ENCODE measurements at places on chromosomes 2 and 18.

GRCh38 chr2:156356014-156356754 is 23.7 kb upstream of the NR4A2 start:
- DNase-seq = no peak

GRCh38 chr18:12960853-12961397 is 13.1 kb downstream of the SEH1L start:
- DNase-seq = no peak

DNA sequence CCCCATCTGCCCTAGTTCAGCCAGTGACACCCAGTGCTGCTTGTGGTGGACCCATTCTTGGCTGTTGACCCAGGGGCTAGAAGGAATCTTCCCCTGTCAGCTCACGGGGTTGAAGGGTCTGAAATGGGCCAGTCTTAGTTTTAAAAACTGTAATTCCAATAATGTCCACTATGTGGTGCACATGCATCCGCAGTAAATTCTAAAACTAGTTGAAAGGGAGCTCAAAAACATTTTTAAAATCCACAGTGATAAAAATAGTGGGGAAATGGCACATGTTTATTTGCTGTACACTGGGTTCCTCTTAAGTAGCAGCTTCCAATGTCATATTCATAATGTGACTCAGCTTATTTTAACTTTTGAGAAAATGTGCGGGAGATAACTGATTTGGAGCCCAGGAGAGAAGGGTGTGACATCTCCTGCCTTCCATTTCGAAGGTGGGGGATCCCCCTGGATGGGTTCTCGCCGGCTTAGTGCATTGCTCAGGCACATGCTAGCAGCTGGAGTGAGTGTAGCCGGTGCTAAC is 32.8 kb downstream of the GRHL1 start:
- DNase-seq = no peak

DNA sequence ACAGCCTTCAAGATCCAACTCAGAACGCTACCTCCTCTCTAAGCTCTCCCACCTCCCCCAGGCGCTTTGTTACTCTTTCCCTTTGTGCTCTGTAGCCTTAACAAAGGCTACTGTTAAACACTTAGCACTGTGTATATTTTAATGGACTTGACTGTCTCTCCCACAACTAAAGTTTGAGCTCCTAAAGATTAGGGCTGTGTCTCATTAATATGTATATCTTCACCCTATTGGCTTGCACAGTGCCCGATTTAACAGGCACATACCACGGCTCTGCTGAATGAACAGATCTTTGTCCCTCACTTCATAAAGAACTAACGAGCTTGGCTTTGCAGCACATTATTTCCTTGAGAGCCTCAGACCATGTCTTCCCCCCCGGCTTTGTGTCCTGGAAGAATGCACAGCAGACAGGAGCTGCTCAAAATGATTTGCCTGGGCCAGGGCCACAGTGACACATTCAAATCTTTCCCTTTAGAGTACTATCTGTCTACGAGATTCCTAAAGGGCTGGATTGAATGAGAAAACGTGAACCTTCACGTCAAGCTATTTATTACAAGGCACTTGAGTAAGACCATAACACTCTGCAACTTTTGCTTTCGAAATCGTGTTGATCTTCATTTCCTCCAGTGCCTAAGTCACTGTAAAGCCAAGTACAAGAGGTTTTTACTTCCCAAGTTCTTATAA is 22.1 kb downstream of the ABHD3 start:
- DNase-seq = no peak

- DNase-seq = no peak
Observed at GRCh38 chr2:170411660-170412059, 233.7 kb downstream of the MYO3B start.

DNA sequence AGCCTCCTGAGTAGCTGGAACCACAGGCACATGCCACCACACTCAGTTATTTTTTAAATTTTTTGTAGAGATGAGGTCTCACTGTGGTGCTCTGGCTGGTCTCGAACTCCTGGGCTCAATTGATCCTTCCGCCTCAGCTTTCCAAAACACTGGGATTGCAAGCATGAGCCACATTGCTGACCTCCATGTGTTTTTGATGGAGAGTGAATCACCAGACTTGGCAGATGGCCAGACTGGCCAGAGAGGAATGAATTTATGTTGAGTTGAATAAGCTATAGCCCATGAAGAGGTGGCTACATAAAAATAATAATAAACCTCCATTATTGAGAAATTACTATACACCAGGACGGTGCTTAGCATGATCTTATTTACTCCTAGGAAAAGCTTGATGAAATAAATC is 91.5 kb downstream of the MREG start:
- DNase-seq = no peak

- DNase-seq = no peak
Observed at GRCh38 chr2:107747964-107748583, 78.6 kb upstream of the RGPD4 start.

DNA sequence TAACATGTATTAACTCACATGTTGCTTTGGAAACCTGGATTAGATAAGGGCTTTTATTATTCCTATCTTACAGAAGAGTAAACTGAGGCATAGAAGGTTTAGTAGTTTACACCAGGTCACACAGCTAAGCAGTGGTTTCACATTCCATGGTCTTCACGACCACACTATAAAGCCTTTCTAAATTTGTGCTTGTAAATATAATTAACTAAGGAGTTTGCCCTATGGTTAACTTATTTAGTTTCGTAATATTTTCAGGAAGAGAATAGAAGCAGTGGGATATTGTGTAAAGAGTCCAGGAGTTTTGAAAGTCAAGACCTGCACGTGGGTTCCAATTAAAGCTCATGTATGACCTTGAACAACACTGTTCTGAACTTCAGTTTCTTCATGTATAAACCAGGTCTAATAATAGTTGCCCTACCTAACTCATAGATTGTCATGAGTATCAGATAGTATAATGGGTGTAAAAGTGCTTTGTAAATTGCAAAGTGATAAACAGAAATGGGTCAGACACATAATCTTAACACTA is 19.5 kb upstream of the SOS1 start:
- DNase-seq = no peak

DNA sequence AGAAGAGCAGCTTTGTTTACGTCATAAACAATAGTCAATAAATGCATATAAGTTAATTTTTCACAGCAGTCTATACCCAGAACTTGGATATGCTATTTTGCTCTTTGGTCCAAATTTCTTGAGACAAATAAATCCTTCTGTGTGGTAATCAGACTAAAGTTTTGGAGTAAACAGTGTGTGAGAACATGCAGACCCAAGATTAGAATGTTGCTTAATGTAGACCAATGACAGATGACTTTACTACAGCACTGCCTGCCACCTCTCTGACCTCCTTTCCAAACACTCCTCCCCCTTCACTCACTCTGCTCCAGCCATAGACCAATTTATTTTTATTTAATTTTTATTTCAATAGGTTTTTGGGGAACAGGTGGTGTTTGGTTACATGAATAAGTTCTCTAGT is 115.3 kb upstream of the TANK start:
- DNase-seq = no peak

GRCh38 chr2:143675021-143675420 is 545.8 kb downstream of the ARHGAP15 start:
- DNase-seq = no peak

DNA sequence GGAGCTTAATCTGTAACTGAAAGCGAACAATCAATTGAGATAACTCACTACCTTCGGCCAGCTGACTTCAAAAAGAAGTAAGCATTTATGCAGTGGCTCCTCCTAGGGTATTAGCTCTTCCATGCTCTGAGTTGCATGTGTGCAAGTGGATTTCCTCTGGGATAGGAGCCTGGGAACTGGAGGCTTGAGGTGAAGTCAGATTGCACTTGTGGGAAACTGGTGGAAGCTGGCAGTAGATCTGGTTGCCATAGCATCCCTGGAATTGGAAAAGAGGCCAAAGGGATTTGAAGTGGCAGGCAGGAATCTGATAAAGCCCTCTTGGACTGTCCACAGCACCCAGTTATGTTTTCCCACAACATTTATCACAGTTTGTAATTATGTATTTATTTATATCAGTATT is 50.6 kb upstream of the FMNL2 start:
- no peak for DNase-seq

DNA sequence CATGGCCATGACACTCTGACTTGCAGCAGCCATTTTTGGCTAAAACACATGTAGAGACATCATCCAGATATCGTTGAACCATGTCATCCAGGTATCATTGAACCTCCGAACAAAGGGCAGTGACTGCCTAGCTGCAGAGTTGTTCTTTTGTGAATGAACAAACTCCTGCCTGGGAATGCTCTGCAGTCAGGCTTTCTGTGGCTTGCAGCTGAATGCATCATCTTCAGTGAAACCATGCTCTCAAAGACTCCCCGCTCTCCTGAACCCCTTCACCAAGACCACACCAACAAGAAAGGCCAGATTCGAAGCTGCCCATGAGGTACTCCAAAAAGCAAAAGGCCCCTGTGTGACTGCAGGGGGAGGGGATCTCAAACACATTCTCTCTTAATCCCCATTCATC is 118.8 kb downstream of the ACTR3 start:
- no peak for DNase-seq

DNA sequence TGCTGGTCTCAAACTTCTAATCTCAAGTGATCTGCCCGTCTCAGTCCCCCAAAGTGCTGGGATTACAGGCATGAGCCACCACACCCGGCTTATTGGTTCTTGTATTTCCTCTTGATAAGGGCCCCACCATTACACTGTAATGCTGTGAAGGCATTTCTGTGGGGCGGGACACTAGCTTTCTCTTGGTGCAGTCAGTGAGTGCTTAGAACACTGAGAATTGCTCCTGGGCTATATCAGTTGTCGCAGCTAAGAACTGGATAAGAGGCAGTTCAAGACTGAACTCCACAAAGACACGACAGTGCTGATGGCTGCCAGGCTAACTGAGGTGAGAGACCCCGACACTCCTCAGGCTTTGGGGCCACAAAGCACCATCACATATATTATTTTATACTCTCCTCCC is 2.1 kb downstream of the KHK start:
- no peak for DNase-seq

DNA sequence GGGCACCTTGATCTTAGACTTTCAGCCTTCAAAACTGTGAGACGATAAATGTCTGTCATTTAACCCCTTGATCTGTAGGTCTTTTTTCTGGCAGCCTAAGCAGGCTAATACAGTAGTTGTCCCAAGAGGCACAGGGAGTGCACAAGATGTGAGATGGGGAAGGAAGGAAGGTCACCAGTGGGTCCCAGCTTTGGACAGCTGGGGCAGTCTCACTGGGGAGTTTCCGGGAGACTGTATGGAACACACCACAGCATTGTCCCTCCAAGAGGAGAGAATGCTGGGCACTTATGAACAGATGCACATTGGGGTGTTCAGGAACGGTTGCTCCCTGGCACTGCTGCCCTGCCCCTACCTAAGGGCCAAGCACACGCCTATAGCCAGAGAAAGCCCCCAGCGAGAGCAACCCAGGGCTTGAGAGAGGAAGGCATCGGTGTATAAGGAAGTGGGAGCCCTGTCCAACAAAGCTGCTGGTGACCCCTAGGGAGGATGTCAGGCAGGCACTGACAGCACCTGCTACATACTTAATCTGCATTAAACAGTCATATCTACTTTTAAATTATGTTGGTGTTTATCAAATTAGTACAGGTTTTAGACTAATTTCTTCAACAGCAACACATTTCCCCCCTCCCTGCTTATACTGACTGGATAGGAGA is 11.6 kb upstream of the NCK2 start:
- DNase-seq = no peak

Measured in effector memory CD4-positive, alpha-beta T cell (primary cell).